ENCODE measurements at places on chromosomes 4 and X.

GRCh38 chr4:74365761-74366160 is 816 bp downstream of the EREG start:
- peak; percentile 45 for DNase-seq

DNA sequence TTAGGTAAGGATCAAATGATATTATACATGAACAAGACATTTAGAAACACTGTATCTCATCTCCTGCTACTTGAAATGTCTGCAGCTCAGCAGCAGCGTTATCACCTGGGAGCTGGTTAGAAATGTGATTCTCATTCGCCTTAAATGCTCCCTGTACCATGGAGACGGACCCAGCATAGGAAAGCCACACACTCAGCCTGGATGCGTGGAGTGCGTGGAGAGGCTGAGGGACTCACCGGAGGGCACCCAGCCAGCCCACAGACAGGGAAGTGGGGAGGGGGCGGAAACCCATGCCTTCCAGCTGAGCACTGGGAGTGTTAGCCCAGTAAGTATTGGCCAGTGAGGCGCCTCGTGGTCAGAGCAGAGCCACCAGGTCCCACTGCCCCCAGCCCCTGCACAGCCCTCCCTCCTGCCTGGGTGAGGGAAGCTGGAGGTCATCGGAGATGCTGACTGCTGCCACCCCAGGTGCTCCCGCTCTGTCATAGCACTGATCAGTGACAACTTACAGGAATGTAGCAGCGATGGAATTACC is 15.2 kb downstream of the SUPT20HL1 start:
- DNase-seq: no peak

DNA sequence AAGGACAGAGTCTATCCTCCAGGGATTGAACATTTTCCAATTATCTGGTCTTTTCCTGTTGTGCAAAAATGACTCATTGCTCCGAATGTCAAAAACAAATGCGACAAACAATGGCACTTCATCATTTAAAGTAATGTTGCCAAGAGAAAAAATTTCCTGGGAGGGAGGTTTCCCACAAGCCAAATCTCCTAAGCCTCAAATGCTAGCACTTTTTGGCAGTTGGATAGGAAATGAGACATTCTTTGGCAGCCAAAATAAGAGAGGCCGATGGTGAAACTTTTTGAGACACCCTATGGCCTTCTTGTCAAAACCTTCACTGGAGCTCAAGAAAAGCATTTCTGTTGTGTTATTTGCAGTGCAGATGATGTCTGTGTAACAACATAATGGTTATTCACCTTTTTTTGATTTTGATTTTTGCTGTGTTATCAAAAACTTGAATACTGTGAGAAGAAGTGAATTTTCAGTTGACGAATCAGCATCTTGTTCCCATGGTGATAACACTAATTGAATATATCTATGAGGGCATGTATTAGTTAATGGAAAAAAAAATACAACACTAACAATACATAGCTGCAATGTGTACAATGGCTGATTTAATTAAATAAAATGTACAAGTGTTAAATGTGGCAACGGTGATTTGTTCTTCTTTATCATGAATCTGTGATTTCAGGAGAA is 333.8 kb downstream of the ANK2 start:
- DNase-seq: no peak

- no peak for DNase-seq
Observed at GRCh38 chrX:16807548-16807947, 21.3 kb downstream of the TXLNG start.

DNA sequence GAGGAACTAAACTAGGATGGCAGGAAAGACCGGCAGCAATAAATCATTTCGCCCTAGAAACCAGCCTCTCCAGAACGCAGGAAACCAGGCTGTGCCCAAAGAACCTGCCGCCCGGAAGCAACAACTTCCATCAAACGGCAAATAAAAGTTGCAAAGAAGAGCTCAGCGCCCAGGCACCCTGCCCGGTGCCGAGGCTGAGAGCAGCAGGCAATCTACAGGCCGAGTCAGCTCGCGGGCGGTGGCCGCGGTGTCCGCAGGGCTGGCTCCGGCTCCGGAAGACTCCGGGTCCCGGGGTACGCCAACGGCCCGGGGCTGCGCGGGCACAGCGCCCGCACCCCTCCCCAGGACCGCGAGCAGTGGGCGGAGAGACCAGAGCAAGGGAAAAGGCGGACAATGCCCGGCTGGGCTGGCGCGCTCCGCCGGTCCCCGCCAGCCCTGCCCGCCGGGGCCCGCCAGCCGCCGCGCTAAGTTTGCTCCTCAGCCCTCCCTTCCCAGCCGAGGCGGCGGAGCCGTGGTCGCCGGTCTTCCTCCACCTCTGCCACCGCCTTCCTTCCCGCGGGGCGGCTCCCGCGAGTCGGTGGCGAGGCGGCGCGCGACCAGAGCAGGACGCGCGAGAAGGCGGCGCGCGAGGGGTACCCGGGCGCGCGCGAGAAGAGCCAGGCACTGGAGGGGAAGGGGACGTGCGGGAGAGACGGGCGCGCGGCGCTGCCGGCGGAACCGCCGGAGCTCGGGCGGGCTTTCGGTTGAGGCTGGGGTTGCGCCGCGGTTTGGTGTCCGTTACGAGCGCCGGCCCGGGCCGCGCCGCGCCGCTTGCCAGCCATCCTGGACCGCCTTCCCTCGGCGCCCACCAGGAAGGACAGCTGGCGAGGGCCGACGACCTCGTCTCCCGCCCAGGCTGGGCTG is 733 bp downstream of the FRYL start:
- DNase-seq: peak; percentile 75

DNA sequence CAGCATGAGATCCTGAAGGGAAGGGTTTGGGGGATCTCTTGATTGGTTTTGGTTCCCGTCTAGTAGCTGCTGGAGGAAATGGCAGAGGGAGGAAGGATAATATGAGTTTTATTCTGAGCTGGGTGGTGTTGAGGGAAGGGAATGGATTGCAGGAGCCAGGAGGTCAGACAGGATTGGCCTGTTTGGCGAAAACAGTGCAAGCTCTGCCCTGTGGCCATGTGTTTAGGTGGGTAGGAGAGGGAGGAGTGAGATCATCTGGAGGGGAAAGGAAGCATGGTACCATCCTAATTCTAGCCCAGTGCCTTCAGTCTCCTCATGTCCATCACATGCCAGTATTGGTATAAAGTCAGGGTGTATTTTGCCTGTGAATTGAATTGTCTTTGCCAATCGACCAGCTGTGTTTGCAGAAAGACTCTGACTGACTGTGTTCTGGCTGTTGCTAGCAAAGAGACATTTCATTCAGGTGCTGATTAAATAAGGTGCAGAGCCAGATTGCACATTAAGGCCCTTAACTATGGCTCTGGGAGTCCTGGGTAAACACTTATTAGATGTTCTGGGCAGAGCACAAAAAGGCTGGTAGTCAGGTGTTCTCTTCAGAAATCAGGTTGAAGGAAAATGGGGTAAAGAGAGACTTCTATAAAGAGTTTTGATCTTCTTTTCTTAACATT is 10.0 kb downstream of the TMEM164 start:
- DNase-seq: peak; percentile 94

GRCh38 chr4:143721317-143721716 is 20.8 kb upstream of the FREM3 start:
- no peak for DNase-seq

- DNase-seq: no peak
Observed at GRCh38 chr4:6320663-6321062, 51.0 kb downstream of the WFS1 start.

DNA sequence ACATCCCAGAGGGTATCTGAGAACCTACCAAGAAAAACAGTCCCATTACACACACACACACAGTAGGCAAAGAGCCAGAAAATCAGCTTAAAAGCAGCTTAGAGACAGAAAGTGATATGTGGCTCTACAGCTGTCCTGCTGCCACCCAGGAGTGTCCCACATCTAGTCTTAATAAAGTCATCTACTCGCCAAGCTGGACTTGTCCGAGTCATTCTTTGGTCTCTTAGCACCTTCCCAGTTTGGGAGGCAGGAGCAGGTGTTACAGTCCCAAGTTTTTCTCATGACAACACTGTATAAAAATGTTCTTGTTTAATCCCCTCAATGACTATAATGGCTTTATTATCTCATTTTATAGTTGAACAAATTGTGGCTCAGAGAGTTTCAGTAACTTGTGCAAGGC is 252.5 kb upstream of the CASK start:
- no peak for DNase-seq

DNA sequence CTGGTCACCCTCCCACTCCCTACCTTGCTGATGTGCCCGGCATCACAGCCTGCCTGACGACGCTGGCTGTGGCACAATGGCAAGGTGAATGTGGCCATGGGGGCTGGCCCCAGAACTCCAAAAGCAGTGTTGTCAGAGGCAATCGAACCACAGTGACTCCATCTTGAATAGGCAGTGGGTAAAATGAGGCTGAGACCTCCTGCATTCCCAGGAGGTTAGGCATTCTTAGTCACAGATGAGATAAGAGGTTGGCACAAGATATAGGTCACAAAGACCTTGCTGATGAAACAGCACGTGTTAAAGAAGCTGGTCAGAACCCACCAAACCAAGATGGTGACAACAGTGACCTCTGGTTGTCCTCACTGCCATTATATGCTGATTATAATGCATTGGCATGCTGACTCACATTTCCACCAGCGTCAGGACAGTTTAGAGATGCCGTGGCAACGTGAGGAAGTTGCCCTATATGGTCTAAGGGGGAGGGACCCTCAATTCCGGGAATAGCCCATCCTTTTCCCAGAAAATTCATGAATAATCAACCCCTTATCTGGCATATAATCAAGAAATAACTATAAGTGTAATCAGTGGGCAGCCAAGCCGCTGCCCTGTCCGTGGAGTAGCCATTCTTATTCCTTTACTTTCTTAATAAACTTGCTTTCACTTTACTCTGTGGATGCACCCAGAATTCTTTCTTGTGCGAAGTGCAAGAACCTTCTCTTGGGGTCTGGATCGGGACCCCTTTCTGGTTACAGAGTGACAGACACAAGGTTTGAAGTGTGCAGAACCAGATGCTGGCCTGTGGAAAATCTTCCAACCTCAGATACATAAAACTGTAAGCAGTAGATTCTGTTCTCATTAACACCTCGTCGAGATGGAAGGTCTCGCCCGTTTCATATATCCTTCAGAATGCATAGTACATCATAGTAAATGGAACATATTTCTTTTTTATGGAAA is 26.8 kb upstream of the CLDN24 start:
- DNase-seq: no peak

DNA sequence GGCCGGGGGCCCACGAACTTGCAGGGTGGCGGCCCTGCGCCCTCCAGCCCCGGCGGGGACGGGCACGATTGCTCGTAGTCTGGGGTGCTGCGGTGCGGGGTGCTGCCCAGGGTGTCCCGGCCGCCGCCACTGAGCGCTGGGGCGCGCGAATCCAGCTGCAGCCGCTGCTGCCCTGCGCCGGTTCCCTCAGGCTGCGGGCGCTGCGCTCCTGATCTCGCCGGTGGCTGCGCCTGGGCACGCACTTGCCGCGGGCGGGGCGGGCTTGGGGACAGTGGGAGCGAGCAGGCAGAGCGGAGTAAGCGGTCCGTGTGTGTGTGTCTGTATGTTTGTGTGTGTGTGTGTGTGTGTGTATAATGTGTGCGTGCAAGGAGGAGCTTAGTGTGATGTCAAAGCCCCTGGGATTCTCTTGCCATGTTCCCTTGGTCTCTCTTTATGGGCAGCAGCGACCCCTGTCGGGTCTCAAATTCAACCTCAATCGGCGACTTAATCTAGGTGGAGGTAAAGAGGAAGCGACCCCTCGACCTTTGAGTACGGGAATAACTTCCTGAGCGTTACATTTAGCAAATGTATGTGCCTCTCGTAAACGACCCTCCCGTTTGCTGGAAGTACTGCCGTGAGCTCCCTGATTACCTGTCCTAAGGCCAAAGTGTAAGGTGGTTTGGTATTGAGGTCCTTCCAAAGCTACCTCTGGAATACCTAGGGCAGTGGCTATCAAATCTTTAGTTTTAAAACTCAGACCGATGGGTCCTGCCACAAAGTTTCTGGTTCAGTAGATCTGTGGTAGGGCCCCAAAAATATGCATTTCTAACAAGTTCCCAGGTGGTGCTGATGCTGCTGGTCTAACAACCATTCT is at the start of gene RNF150:
Gene RNF150, minus strand, starts transcription at position 324 of the 853 bp plus-strand sequence.
- DNase-seq: peak; percentile 95

DNA sequence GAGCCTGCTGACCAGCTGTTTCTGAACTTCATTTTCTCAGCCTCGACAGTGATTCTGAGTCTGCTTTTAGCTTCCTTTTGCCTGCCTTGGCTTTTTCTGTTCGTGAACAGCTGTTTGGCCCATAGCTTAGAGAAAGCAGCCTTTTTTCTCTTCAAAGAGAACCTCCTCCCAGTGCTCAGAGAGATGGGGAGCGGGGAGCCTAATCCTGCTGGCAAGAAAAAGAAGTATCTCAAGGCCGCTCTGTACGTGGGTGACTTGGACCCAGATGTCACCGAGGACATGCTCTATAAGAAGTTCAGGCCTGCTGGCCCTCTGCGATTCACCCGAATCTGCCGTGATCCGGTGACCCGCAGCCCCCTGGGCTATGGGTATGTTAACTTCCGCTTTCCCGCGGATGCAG is 756 bp downstream of the PABPC5 start:
- no peak for DNase-seq

DNA sequence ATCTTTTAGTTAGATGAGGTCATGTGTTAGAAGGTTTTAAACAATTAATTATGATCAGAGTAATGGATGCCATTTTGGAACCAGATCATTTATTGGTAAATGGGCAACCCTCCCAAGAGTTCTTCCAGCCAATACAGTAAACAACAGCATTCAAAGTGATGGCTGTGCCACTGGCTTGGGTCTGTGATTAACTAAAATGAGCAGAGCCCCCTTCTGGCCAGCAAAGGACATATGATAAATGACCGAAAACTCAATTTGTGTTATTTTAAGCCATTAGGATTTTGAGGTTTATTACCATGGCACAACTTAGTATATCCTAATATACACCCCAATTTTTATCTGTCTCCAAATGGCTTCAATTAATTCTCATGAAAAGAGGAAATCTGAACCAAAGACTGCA is 90.8 kb upstream of the NPFFR2 start:
- peak; percentile 1 for DNase-seq

- no peak for DNase-seq
Observed at GRCh38 chrX:120456973-120457372, 12.1 kb downstream of the LAMP2 start.

GRCh38 chr4:54433686-54434085 is 204.6 kb downstream of the PDGFRA start:
- peak; percentile 0 for DNase-seq

DNA sequence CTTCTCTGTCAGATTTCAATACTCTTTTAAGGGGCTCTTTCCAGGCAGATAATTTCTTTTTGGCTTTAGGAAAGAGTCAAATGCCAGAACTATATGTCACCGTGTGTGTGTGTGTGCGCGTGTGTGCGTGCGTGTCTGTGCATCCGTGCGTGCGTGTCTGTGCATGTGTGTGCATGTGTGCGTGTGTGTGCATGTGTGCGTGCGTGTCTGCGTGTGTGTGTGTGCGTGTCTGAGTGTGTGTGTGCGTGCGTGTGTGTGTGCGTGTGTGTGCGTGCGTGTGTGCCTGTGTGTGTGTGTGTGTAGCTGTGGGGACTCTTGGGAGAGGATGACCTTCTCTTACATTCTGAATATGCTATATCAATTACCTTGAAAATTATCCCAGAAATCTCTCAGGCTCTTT is 441.6 kb downstream of the SLITRK2 start:
- no peak for DNase-seq

Measured in NCI-H69 (cell line).